ENCODE measurements at places on chromosomes 2 and 18.

GRCh38 chr2:68995916-68996315, 17.1 kb upstream of the ANTXR1 start:
- DNase-seq, result no peak

DNA sequence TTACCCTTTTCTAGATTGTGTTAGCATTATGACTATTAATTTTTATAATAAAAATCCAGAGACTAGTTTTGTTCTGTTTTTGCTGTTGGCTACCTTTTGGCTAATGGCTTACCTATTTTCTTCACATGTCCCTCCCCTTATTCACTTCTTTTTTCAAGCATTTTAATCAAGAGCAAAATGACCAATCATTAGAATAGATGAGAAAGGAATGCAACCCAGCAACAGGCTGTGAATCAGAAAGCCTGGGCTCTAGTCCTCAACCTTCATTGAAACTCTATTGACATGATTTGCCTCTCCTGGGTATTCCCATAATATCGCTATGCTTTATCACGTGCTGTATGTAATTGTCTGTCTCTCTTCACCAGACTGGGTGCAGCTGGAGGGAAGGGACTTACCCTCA, 370.1 kb downstream of the IRS1 start:
- no peak for DNase-seq

DNA sequence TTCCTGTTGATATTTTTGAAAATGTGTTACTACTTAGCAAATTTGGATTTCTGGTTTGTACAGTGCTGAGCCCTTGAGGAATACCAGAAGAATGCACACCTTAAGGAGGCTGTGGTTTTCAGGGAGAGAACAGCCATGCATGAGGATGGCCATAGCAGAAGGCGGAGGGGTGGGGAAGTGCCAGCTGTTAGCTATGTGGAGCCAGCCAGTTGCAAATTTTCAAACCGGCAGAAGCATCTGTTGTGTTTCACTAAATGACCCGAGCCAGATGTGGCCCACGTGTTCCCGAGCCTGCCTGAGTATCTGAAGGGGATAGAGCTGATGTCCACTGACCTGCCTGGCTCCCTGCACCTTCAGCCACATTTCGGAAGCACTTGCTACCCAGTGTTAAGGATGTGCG, 16.4 kb upstream of the RBM44 start:
- no peak for DNase-seq

- no peak for DNase-seq
Observed at GRCh38 chr18:77529492-77530176, 280.0 kb downstream of the GALR1 start.

- no peak for DNase-seq
Observed at GRCh38 chr2:172513524-172513900, 42.4 kb upstream of the PDK1 start.

DNA sequence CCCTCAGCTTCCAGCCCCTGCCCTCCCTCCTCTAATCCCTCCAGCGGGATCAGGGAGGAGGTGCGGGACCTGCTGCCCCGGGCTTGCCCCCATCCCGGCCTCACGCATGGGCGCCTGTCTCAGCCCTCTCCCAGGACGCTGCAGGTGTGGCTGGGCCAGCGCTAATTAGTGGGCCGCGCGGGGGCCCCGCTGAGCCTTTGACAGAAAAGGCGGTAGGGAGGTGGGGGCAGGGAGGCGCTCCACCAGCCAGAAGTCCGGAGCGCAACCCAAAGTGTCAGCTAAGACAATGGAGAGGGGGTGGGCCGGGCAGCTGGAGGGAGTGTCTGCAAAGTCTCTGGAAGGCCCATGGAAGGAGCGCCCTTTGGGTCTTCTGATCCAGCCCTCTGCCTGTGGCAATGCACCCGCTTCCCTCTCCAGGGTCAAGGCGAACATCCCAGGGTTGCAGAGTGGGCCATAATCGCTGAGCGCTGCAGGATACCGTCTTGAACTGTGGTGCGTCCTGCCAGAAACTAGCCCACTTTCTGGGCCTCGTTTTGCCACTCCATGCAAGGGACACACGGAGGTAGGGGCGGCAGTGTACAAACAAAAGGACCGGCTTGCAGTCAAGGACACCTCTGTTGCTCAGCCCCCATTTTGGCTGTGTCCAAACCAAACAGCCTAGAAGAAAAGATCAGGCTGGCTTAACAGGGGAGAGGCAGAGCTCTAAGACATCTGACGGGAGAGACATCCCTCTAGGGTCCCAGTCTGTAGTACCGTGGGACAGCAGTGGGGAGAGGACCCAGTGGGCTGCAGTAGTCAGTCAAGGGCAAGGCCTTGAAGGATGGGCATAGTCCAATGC, 3.5 kb downstream of the ATP6V1B1 start:
- no peak for DNase-seq

DNA sequence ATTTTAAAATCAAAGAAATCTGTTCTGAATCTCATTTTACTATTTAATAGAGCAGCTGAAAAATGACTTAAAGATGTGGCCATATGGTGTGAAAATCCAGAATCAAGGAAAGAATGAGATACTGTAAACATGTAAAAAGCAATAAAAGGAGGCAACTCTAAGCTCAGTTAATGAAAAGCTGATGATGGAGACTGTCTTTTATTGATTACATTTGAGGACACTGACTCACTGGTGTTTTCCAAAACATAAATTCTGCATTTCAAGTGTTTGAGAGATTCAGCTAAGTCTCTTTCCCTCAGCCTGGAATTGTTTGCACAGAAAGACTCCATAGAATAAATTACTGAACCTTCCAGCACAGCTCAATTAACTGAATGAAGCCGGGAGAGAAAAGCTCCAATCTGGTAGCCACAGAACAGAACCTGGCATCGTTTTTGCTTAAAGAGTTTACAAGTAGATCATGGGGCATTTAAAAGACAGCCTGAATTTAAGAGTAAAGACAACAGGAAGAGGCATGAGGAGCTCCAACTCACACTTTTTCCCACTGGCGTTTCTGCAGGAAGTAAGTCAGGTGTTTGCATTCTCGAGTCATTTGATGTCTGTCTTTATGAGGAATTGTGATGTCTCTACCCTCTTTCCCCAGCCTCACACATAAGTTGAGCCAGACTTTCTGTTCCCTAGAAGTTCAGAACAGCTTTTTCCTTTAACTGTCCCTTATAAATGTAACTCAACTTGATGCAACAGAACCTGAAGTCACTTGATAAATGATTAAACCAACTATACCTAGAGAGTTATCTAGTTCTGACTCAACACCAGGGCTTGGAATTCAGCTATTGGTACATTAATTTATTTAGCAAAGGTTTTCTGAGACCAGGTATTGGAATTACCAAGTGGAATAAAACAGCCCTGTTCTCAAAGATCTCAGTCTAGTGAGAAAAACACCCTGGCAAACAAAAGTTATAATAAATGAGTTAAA, 53.3 kb downstream of the FTCDNL1 start:
- DNase-seq, result no peak

DNA sequence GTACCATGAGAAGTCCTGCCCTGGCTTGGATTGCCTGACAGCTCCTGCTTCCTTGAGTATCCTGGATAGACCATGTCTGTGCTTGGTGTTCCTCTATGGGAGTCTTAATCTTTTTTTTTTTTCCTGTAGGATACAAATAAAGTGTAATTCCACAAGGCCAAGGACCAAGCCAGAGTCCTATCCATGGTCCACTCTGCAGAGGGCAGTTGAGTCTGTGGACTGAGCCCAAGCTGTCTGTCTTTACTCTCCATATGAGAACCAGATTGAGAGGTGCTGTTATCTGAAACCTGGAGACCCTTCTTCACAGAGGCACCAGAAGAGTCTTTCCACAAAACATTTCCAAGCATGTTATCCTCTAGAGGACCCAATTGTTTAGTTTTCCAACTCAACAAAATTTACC, 1.4 kb upstream of the KIF3C start:
- no peak for DNase-seq

DNA sequence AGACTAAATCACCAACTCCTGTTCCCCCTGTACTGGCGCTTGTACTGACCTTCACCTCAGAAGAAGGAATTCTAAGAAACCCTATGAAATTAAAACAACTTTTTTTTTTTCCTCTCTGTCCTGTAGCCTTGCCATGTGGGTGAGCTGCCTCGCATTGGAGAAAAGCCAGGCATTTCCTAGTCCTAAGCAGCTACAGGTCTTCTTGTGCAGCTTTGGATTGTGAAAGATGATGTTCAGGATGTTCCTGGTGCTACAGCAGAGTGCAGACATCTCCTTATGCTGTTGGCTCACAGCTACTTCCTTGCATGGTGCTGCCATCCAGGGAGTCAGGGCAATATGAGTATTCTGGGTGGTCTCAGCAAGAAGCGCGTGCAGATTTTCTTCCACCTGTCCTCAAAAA, 11.9 kb downstream of the PIK3C3 start:
- no peak for DNase-seq

DNA sequence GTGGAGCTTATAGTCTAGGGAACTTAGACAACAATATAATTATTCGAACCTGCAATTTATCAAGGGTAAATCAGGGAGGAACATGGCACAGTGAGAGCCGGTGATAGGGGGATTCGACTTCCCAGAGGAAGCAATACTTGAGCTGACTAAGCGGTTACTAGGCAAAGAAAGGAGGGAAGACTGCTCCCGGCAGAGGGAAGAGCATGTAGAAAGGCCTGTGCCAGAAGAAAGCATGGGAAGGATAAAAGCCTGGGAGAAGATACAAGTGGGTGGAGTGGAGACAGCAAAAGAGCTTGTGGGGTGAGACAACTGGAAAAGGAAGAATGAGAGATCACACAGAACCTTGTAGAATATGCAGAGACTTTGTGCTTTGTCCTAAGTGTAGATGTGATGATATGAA, 93.3 kb downstream of the MARCHF4 start:
- no peak for DNase-seq

- DNase-seq, result peak; percentile 80
Observed at GRCh38 chr2:118186110-118186857, 98.0 kb downstream of the INSIG2 start.

DNA sequence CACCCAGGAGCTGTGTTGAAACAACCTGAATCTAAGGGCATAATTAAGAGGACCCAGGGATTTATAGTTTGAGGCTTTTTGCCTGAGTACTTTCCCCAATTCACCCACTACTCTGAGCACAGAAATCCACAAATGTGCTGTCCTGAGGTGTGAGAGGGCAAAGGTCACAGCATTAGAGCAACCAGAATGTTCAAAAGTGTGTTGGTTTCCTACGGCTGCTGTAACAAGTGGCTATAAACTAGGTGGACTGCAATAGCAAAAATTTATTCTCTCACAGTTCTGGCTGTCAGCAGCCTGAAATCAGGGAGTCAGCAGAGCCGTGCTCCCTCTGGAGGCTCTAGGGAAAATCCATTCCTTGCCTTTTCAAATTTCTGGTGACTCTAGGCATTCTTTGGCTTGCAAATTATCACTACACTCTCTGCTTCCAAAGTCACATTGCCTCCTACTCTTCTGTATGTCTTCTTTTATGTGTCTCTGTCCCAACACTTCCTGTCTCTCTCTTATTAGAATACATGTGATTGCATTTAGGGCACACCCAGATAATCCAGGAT, 91.4 kb upstream of the TACR1 start:
- no peak for DNase-seq

GRCh38 chr2:176325732-176326131, 56.5 kb downstream of the MTX2 start:
- no peak for DNase-seq

DNA sequence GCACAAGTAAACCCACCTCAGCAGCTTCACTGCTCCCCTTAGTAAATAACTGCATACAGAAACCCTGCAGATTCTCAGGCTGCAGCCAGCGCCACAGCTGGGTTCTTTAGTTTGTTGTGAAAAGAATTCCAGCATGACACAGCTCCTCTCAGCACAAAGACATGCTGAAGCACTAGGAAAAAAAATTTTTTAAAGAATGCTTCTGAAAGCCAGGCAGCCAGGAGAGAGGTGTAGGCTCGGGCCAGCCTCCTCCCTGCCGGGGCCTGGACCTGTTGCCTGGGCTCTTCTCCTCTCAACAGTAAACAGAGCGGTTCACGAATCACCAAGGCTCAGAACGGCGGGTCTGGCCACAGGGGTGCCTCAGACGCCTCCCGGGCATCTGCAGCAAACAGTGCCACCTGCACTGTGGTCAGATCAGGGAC, 95.7 kb upstream of the POU3F3 start:
- no peak for DNase-seq

DNA sequence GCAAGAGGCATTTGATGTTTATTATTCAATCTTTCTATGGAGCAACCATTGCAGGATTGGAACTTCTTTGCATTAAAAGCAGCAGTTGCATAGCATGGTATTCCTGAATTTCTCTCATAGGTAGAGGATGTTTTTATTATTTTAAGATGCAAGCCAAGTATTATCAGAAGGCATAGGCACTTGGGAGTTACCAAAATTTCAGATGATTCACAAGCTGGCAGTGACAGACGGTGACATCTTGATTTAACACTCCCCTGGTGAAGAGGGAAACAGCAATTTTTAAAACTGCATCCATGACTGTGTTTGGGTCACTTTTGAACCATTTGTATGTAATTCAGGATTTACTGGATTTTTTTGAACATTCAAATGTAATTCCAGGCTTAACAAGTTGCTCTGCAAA, 654.3 kb downstream of the SLC4A3 start:
- no peak for DNase-seq

DNA sequence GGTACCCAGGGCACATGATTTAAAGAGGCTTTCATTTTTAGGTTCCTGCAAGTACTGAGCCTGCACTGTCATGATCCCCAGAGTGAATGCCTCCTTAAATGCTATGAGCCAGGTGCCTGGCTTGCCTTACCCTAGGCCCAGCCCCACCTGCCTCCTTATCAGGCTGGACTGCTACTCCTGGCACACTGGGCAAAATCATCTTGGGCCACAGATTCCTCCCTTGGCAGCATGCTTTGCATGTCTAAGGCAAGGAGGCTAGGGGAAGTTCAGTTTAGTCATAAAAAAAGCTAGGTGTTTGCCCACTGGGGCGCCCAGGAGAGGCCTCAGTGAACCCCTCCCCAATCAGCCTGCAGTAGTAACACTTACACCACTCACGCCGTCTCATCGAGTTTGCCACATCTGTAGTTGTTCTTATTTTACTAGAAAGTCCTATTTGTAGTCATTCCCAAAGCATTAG, 45.1 kb downstream of the LBH start:
- DNase-seq, result no peak

DNA sequence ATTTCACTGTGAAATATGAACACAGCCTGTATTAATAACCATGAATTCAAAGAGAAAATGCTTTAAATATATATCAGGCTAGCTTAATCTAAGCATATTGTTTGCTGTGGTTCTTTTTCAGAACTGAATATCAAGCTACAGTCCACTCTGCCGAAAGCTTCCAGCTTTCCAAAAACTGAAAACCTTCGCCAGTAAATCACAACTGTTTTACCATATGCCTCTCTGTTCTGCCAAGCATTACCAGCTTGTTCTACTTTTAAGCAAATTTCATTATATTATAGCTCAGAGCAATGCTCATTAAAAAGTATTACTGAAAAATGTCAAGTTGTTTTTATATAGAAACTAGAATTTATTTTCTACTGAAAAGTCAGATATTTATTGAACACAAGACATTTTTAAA, 277.4 kb downstream of the NRXN1 start:
- DNase-seq, result no peak

Measured in stimulated activated CD4-positive, alpha-beta T cell treated with anti-CD3 and anti-CD28 coated beads, Interleukin-1b, Interleukin-23, amount 100 ng/mL, for 4 hours (primary cell).